Mammary epithelial cell (primary cell): ENCODE measurements at places on chromosomes 13 and 19. TPM values are rescaled to one million over a fixed set of nuclear protein-coding genes. Genes with fewer than 3 reads are reported as not detected.

The C19orf81 gene
- total RNA-seq = not detected

The FXYD7 gene
- not detected for total RNA-seq

The ZNF575 gene
- 0.17 TPM for total RNA-seq

DNA sequence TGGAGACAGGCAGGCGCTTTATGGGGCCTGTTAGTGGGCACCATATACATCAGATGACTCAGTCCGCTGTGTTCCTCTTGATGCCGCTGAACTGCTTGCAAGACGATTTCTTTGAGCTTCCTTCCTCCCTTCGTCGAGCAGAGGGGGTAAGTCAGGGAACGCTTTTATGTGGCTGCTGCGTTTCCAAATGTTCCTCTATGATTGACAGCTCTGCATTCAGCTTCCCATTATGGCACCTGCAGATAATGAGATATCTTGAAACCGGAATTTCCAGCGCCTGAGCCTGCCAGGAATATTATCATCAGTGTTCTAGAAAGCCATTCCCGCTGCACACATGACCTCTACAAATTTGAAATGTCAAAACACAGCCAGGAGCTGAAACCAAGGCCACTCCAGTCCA, 257.0 kb downstream of the TSHZ3 start:
- DNase-seq = no peak

DNA sequence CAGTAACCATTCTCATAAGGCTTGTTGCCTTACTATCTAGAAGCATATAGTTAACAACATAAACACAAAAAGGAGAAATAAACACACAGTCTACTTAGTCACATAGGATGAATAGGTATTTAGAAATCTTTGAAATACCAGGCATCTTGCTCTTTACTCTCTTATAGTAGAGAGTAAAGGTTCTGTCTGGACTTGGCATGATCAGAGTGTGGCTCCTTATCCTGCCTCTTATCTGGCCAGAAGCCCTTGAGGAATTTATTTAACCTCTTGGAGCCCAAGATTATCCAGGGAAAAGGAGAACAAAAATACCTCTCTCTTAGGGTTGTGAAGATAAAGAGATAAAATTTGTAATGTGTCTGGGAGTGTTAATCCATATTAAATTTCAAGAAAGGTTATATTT, 100.2 kb upstream of the MBNL2 start:
- peak; percentile 67 for DNase-seq

DNA sequence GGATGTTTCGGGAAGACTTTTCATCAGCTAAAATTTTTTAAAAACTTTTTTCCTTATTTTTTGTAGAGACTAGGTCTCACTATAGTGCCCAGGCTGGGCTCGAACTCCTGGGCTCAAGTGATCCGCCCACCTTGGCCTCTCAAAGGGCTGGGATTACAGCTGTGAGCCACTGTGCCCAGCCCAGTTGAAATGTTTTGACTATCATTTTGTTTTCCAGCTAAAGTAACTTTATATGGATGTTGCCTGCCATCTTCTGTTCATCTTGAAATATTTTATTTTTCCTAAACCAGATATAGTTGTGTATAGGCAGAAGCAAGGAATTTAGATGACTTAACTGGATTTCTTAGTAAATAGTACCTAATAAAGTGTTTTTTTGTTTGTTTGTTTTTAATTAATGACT, 7.0 kb downstream of the CAB39L start:
- peak; percentile 29 for DNase-seq

DNA sequence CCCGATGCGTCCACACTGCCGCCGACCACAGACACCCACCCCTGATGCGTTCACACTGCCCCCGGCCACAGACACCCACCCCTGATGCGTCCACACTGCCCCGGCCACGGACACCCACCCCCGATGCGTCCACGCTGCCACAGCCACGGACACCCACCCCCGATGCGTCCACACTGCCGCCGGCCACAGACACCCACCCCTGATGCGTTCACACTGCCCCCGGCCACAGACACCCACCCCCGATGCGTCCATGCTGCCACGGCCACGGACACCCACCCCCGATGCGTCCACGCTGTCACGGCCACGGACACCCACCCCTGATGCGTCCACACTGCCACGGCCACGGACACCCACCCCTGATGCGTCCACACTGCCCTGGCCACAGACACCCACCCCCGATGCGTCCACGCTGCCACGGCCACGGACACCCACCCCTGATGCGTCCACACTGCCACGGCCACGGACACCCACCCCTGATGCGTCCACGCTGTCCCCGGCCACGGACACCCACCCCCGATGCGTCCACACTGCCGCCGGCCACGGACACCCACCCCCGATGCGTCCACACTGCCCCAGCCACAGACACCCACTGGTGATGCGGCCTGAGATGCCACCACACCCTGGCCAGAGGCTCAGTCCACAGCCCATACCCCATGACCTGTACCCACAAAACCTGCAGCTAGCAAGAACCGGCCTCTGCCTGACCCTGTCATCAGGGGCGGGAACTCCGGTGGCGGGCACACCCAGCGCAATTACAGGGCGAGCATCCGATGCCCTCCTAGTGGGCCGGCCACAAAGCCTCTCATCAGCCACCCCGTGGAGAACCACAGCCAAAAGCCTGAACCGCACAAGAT, 28.4 kb downstream of the RASA3 start:
- no peak for DNase-seq
